ENCODE measurements at places on chromosomes 1 and 21. TPM values are rescaled to one million over a fixed set of nuclear protein-coding genes. Genes with fewer than 3 reads are reported as not detected.

The LHX4 gene
- 4.4 TPM for polyA plus RNA-seq

The LENEP gene
- 0.51 TPM for polyA plus RNA-seq

The HHAT gene
- polyA plus RNA-seq: 11.2 TPM

The MARK1 gene
- polyA plus RNA-seq: 9.7 TPM

The CD1E gene
- not detected for polyA plus RNA-seq

The ZNF683 gene
- polyA plus RNA-seq: 0.10 TPM

The GPR37L1 gene
- 0.06 TPM for polyA plus RNA-seq

The F3 gene
- 4.6 TPM for polyA plus RNA-seq

The NPR1 gene
- polyA plus RNA-seq: 19.8 TPM

The MORC3 gene
- 56.4 TPM for polyA plus RNA-seq

The SYNJ1 gene
- polyA plus RNA-seq: 18.1 TPM

All from right lung (tissue), 10 donors.